Eye (tissue), 1 donor: ENCODE measurements at places on chromosomes 2 and 18.
A peak's percentile ranks its signal among the peaks of the same experiment; 100 is the strongest.

DNA sequence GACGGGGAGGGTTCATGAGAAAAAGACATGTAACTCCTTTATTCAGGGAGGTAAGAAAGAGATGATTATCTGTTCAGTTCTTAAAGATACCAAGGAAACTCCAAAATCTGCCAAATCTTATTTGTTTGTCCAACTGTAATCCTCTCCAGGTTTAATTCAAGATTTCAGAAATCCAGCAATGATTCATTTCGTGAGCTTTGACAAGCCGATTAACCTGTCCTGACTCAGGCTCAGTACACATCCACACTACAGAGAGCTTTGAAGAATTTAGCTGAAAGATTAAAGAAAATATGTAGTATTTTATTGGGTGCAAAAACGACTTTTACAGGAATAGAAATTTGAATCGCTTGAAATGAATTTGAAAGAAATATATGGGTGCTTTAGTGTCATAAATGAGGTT lies 1.1 kb downstream of the SPAG16 start:
- peak; percentile 15 for DNase-seq

- no peak for DNase-seq
These were observed 1029.5 kb upstream of the LRRTM1 start for GRCh38 chr2:81334046-81334445.

GRCh38 chr2:223460209-223460608 lies 142.0 kb downstream of the SCG2 start:
- no peak for DNase-seq

DNA sequence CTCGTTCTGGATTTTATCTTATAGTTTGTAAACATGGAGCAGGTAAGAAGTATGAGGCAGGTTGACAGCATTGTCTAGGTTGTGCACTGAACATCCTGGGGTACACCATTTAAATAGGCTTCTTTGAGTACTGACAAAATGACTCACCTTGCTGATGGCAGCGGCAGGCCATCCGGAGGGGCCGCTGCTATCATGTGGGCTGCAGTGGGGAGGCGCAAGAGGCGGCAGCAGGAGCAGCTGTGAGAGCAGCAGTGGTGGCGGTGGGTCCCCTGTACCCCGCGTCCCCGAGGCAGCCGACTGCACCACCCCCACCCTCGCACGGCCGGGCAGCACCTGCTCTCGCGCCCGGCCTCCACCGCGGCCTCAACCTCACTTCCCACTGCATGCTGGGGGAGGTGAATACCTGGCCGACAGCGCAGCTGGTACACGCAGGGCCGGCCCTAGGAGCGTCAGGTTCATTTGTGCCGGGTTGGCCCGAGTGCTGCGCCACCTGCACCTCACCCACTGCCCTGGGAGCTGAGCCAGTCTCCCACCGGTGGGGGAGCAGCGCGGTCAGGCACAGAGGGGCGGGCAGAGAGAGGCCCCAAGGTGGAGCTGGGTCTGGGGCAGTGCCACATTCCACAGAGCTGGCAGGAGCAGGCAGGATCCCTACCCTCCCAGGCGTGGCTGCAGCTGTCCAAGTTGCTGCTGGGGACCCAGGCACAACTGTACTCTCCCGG lies 154.5 kb upstream of the RBMS1 start:
- DNase-seq = no peak

- peak; percentile 86 for DNase-seq
These were observed 271.1 kb downstream of the PRKCE start for GRCh38 chr2:45922577-45922988.

DNA sequence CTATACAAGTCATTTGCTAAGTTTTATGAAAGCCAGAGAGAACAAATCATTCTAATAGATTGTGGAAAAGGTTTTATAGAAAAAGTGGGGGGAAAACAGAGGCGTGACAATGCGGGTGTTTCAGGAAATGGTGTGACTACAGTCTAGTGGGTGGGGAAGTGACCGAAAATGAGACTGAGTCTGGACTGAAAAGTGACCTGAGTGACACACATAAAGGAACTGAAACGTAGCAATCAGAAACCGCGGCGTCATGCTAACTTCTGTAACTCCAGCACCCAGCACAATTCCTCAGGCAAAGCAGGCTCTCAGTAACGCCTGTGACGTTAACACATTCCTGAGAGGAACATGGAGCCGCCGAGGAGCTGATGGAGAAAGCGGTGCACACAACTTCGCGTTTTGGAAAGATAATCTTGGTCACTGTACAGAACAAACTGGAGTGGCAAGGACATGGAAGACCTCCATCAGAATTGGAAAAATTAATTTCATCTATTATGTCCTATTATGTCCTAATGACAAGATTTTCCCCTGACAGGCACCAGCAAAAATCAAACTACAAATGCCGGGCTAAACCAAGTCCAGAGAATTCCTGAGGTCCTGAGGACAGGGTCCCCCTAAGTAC lies 1.4 kb upstream of the CD226 start:
- no peak for DNase-seq
